Neural progenitor cell (in vitro differentiated cells): ENCODE measurements at places on chromosomes 7 and 10.

DNA sequence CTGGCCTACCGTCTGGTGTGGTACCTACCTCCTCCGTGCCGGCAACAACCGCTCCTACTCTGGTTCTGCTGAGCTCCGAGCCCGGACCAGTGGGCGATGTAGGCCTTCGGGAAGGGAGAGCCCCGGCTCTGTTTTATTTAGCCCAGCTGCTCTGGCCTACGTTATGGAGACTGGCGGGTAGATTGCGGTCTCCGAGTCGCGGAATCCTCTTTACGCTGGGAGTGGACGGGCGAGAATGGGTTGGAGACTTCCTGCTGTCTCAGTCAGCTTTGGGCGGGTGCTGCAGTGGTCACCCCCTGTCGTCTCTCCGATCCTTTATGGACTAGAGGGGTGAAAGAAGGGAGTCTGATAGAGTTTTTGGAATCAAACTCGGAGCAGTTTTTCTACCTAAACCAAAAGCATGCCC, 406 bp downstream of the CBLL1 start:
- DNase-seq = no peak

GRCh38 chr7:114874170-114874569, 47.7 kb upstream of the MDFIC start:
- DNase-seq = no peak

- DNase-seq = no peak
Observed at GRCh38 chr10:3980660-3981059, 195.7 kb upstream of the KLF6 start.

DNA sequence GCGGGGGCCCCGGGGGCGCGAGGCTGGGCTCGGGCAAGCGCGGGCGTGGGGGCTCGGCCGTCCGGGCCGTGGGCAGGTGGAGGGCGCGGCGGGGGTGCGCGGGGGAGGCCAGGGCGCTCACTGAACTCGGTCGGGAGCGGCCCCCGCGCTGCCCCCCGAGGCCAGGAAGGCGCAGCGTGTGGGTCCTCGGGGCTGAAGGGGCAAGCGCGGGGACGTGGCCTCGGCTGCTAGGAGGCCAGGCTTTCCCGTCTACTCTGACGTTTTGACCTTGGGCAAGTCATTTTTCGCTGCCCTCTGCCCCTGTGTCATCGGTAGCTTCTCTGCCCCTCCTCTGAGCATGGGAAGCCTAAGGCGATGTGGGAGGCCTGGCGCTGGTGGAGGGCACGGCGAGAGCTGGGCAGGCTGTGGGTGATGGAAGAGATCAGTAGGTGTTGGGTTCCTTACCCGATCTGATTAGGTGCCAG, 441 bp downstream of the FBH1 start:
- peak; percentile 45 for DNase-seq

GRCh38 chr10:133135116-133135465, 24.9 kb upstream of the KNDC1 start:
- no peak for DNase-seq

- no peak for DNase-seq
Observed at GRCh38 chr10:99280472-99280871, 44.8 kb upstream of the HPSE2 start.

- DNase-seq = peak; percentile 63
Observed at GRCh38 chr10:78866731-78867554, 201.8 kb upstream of the ZMIZ1 start.

DNA sequence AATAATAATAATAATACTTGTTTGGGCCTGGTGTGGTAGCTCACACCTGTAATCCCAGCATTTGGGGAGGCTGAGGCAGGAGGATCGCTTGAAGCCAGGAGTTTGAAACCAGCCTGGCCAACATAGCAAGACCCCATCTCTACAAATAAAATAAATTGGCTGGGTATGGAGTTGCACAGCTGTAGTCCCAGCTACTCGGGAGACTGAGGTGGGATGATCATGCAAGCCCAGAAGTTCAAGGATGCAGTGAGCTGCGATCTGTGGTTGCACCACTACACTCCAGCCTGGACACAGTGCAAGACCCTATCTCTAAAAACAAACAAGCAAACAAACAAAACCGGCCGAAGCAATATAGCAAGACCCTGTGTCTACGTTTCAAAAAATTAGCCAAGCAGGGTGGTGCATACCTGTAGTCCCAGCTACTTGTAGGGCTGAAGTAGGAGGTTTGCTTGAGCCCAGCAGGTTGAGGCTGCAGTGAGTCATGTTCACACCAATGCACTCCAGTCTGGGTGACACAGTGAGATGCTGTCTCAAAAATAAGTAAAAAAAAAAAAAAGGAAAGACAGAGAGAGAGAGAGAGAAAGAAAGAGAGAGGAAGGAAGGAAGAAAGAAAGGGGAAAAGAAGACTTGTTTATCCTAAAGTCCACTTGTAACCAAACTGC, 85.6 kb upstream of the KDM7A start:
- no peak for DNase-seq

- DNase-seq = no peak
Observed at GRCh38 chr10:16437540-16437894, 707 bp downstream of the PTER start.

GRCh38 chr7:55133630-55134358, 115.0 kb downstream of the EGFR start:
- DNase-seq = no peak

- DNase-seq = peak; percentile 68
Observed at GRCh38 chr7:91201442-91202113, 62.7 kb upstream of the FZD1 start.

- DNase-seq = no peak
Observed at GRCh38 chr7:64875258-64875657, 27.8 kb upstream of the ZNF273 start.

GRCh38 chr7:13099154-13099795, 411.8 kb downstream of the ARL4A start:
- DNase-seq = no peak

DNA sequence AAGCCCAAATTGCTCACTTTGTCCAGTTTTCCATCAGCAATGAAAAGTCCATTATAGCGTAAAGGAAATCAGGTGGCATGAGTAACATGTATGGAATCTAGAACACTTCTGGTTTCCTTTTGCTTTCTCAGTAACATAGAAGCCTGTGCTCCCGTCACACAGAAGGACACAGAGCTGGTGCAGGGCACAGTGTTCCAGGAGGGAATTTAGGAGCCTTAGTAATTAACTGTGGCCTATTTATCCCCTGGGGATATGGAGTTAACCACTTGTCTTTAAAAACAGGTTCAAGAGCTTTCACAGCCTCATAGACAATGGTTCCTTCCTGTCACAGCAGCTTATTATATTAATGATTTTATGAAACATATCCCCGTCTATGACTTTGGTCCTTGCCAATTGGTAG, 189.9 kb downstream of the NEBL start:
- no peak for DNase-seq

GRCh38 chr7:14673202-14673601, 229.3 kb downstream of the DGKB start:
- no peak for DNase-seq

DNA sequence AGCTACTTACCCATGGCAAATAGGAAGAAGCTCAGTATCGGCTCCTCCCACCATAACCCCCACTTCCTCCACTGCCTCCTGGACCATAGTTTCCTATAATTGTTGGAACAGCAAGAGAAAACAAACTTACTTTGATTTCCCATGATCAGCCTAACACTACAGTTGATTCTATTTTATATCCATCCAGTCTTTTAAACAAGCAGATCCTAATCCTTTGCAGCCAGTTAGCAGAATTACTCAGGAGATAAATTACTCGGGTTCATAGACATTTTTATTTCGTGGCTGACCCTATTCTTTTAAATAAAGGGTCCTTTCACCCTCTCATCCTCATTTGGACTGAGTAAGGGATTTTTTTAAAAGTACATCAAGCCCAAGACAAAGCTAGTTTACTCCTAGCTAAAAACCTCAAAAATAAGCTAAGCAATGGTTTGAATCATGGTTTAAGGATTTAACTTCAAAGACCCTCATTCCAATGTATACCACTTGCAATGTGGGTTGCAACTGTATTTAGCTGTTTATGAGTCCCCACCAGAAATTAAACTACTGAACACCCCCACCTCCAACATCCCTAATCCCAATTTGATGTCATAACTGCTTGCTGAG, 8.0 kb downstream of the HNRNPA2B1 start:
- DNase-seq = no peak

DNA sequence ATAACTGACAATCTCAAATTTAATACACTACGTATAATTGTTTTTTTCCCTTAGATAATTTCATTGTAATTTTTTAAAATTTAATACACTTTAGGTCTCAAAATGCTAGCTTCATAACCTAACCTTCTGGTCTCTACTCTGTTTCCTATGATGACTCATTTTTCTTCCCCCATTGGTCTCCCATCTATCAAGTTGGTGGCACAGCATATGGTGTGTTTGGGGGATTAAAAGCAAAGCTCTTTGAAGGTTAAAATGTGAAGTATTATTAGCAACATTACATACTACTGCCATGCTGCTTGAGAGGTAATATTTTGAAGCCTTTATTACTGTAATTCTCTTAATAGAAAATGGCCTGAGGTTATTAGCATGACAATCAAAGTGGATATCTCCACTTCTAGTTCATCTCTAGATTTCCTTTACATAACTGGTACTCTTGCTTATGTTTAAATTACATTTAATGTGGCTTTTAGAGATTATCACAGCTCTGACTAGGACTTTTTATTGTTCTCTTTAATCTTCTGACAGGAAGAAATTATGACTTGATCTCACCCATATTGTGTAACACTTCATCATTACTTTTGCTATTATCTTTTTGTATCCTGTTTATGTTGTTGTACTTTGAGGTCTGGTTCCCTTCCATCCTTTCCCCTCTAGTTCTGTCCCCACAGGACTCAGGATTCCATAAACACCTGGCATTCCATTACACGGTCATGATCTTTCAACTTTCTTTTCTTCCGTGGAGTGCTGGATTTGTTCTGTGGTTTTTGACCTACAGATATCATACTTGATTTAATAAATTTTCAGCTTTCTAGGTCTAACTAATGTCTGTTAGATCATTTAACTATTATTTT, 185.1 kb downstream of the SEMA3D start:
- DNase-seq = no peak

- DNase-seq = peak; percentile 43
Observed at GRCh38 chr10:63267414-63268148, 134.5 kb downstream of the NRBF2 start.

- no peak for DNase-seq
Observed at GRCh38 chr10:49243610-49244283, 55.2 kb upstream of the C10orf71 start.

DNA sequence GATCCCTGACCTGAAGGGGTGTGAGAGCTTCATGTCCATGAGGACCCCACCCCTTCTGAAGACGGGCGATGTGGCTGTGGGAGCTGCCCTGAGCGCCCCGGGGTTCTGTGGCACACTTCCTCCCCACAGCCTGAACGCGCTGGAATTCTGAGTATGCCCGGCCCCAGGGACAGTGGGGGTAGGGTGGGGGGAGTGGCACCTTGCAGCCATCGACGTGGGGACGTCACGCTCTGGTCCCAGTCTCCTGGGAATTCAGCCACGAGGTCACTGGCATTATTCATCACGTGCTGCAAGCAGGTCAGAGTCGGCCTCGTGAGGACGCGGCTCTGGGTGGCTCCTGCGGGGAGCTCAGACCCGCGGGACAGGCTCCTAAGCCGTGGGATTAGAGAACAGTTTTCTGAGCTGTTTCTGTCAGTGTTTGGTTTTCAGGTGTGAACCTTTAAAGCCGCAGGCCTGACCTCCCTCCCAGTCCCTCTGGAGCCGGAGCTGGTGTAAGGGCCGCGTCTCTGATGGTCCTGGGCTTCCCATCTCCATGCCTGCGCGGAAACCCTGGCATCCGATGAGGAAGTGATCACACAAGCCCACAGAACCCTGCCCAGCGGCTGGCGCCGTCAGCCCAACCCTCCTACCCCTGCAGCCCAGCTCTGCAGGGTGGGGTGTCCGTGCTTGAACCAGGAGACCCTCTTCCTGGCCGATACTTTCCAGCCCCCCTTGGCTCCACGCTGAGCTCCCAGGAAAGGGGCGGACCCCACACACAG, 16.1 kb downstream of the GPR146 start:
- peak; percentile 46 for DNase-seq

- no peak for DNase-seq
Observed at GRCh38 chr10:24080207-24080606, 128.7 kb upstream of the KIAA1217 start.

- peak; percentile 90 for DNase-seq
Observed at GRCh38 chr10:93554760-93555432, 11.6 kb upstream of the FFAR4 start.

DNA sequence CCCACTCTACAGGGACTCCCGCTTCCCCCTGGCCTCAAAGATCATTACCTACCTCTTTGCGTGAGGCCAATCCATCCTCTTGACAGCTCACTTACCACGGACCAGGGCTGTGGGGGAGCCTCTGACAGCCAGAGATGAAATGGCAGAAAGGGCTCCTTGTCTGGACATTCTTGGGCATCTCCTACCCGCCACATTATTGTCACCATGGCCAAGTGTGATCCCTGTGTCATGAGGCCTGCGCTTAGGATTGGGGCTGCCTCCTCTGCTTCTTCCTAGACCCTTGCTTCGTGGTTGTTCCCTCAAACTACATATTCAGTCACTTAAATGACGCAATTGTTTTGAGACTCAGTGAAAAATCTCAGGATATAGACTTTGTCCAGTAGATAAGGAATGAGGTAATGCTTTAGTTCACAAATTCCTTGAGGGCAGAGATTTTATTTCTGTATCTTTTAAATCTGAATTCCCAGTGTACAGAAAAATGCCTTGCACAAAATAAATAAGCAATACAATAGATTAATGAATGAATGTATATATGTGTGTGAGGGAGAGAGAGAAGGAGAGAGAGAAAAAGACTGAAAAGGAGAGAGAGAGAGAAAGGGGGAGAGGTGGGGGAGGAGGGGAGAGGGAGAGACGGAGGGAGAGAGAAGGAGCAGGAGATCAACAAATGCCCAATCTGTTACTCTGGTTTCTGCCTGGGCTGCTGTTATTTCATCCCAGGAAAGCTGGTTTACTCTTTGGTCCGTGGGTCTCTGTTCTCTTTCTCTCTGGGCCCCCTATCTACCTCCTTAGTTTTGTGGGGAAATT, 159.0 kb downstream of the PLXNA4 start:
- no peak for DNase-seq

DNA sequence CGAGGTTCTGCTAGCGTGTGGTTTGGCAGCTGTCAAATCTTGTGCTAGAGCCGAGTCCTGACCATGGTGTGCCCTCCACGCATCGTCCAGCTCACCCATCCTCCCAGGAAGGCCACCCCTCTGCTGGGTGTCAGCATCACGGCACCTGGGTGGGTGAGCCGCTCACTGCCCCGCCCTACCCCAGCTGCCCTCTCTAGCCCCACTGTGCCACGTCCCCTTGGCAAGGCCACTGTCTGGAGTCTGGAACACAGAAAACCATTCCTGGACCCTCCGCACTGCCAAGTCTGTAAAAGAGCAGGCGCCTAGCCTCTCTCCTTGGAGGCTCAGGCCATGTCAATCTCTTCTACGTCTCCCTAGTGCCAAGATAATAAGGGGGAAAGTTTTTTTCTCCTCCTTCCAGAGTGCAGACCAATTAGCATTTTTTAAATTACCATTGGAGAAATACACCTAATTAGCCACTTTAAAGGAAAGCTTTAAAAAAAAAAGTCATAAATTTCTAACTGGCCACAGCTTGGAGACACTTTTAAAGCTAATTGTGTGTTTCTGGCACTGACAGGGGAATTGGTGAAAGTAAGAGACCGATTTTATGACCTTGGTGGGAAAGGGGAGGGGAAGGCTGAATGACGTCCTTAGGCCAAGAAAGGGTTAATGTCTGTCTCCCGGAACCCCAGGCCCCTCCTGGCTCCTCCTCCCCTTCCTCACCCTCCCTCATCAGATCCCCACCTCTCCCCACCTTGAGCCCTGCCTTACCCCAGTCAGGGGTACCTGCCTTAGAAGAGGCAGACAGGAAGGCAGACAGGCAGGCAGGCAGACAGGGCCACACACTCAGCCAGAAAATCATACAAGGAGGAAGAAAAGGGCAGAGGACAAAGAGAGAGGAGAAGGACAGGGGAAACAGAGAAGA, 151.2 kb downstream of the PLXNA4 start:
- DNase-seq = no peak

GRCh38 chr10:777913-778479, 88.5 kb upstream of the DIP2C start:
- no peak for DNase-seq
